ENCODE measurements at places on chromosomes 12 and 14.

DNA sequence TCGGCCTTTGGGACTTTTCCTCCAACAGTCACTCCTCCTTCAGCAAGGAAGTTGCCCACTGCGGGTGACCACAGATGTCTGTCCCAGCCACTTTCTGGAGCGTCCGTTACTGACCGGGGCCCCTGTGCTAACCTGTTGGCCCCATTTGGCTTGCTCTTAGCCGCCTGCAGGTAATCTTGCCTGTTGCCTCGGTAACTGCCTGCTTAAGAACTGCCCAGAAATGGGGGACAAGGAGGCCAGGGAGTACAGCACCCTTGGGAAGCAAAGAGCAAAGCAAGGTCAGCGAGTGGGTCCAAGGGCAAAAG lies 338.8 kb upstream of the SFSWAP start:
- no peaks in the 10 kb centered on the region for H3K4me1 ChIP-seq
- no peak overlapping the region for H3K27ac ChIP-seq
- DNase-seq, result no peak
- no peaks in the 10 kb centered on the region for H3K36me3 ChIP-seq
- no peak overlapping the region for H3K4me3 ChIP-seq

DNA sequence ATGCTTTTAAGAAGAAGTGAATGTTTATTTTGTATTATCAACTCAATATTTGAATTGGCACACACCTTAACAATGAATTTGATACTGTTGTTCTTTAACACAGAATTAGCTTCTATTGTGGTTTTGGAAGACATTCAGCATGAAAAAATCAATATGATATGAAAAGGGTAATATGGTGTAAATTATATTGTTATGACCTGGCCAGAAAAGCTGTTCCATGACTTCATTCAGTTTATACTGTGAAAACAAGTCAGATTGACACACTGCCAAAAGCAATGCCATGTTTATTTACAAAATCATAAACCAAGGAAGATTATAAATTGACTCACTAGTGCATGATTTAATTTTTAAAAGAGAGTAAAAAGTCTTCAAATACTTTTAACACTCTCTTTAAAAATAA lies 851.4 kb upstream of the SEL1L start:
- no peaks in the 10 kb centered on the region for H3K4me1 ChIP-seq
- H3K27ac ChIP-seq, result no peak overlapping the region
- no peak overlapping the region for H3K4me3 ChIP-seq
- no peaks in the 10 kb centered on the region for H3K36me3 ChIP-seq

DNA sequence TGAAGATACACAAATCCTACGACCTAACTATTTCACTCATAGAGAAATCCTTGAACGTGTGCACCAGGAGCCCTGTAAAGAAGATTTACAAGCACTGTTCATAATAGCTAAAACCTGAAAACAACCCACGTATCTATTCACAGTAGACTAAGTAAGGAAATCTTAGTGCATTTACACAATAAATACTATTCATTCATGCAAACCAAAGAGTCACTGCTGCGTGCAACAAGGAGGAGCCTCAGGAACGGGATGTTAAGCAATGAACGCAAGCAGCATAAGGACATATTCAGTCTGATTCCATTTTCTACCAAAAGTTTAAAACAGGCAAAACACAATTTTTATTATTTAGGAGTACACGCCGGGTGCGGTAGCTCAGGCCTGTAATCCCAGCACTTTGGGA lies 176.6 kb downstream of the TTC7B start:
- no peaks in the 10 kb centered on the region for H3K4me1 ChIP-seq
- no peak overlapping the region for H3K4me3 ChIP-seq
- peaks cover 2% of the 10 kb centered on the region for H3K36me3 ChIP-seq
- DNase-seq, result no peak

- H3K27me3 ChIP-seq, result no peaks in the 10 kb centered on the region
- H3K27ac ChIP-seq, result no peak overlapping the region
- H3K36me3 ChIP-seq, result no peaks in the 10 kb centered on the region
- DNase-seq, result no peak
- peaks cover 9% of the 10 kb centered on the region for H3K4me1 ChIP-seq
- H3K4me3 ChIP-seq, result no peak overlapping the region
Observed at GRCh38 chr14:95258754-95259593, 60.7 kb downstream of the CLMN start.

DNA sequence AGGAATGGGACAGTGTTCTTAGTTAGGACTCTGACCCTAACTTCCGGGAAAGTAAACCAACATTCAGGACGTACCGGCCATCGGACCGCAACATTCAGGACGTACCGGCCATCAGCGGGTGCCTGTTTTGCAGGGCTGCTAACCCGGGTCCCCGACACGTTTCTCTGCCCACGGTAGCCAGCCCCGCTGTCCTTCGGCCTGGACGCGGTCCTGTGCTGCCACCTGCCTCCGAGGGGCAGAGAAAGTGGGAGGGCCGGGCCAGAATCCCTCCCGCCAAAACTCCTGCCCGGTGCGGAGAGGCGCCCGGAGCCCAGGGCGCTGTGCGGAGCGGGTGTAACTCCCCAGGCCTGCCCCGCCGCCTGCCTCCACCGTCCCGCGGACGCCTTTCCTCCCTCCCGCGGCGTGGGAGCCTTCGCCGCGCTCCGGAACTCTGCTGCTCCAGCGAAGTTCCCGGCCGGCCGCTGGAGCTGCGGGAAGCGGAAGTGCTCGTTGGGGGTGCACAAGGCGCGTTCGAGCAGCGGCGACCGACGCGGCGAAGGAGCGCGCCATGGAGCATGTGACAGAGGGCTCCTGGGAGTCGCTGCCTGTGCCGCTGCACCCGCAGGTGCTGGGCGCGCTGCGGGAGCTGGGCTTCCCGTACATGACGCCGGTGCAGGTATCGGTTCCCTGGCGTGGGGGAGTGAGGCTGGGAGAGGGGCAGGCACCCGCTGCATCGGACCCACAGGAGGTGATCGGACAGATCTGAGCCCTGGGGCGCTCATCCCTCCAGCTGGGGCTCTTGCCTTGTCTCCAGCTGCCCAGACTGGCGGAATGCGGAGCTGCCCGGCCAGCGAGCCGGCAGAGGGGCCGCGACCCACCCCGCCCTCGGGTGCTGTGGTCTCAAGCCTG lies at the start of gene DDX55:
TSS of gene DDX55 (plus strand) at position 498 of the 888 bp plus-strand sequence. CDS start at position 548, 50 bp downstream.
- peak within 1 kb of the TSS; percentile 99 for H3K4me3 ChIP-seq
- peaks cover 14% of the 10 kb centered on the region for H3K4me1 ChIP-seq
- peaks cover 8% of the 10 kb centered on the region for H3K36me3 ChIP-seq
- DNase-seq, result peak; percentile 84

DNA sequence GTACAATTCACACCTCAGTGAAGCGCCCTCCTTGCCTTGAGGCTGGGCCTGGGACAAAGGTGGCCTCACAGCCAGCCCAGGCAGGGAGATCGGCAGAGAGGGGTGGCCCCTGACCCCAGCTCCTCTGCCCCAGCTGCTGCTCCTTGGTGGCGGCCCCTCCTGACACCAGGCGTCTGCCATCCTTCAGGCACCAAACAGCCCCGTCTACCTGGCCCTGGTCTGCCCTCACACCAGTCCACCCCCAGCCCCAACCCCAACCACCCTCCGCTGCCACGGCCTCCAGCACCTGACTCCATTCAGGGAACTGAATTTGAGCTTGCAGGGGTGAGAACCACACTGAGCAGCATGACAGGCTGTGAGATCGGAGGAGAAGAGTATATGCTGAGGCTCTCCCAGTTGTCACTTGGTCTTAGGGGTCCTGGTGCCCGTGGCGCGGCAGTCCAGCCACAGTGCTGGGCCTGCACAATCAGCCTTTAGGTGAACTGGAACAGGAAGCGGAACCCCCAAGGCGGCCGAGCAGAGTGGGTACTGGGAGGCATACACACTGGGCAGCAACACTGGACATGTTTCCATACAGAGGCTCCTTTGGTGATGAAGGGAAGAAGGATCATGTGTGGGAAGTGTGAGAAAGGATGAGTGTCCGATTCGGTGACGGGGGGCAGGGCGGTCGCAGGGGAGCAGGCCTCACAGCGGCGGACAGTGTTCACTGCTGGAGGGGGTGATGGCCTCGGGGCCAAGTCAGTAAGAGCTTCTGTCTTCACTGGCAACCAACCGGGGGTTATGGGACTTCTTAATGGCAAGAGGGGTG lies 18.7 kb downstream of the ZFYVE21 start:
- no peaks in the 10 kb centered on the region for H3K4me1 ChIP-seq
- no peak for DNase-seq
- H3K4me3 ChIP-seq, result no peak overlapping the region
- H3K27ac ChIP-seq, result no peak overlapping the region

- H3K4me1 ChIP-seq, result no peaks in the 10 kb centered on the region
- no peak overlapping the region for H3K4me3 ChIP-seq
- DNase-seq, result no peak
- H3K27ac ChIP-seq, result no peak overlapping the region
Observed at GRCh38 chr14:40889126-40889525, 717.5 kb upstream of the LRFN5 start.

GRCh38 chr14:56244138-56244789 lies 126.1 kb downstream of the PELI2 start:
- no peak for DNase-seq
- peaks cover 13% of the 10 kb centered on the region for H3K36me3 ChIP-seq
- H3K27me3 ChIP-seq, result no peaks in the 10 kb centered on the region
- no peak overlapping the region for H3K4me3 ChIP-seq
- peaks cover 13% of the 10 kb centered on the region for H3K4me1 ChIP-seq

GRCh38 chr12:51399891-51400290 lies 8.7 kb upstream of the GALNT6 start:
- H3K27me3 ChIP-seq, result no peaks in the 10 kb centered on the region
- H3K4me1 ChIP-seq, result peaks cover 13% of the 10 kb centered on the region
- no peak overlapping the region for H3K4me3 ChIP-seq
- H3K36me3 ChIP-seq, result no peaks in the 10 kb centered on the region

DNA sequence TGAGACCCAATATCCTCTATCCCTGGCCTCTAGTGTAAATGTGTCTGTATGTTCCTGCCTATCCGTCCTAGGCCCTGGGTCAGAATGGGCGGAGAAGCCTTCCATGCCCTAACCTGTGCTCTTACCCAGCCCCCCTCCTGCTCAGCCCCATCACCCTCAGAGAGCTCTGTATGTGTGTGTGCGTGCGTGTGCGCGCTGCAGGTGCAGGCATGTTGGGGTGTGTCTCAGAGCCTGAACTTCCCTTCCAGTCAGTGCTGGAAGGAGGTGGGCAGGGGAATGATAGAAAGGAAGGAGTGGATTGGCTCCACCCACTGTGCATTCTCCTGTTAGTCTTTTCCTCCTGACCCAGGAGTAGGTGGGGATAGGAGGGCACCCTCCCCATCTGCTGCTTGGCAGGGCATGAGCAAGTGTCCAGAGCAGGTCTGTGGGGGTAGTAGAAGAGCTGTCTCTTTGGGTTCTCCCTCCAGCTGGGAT lies 7.2 kb downstream of the NAB2 start:
- peaks cover 24% of the 10 kb centered on the region for H3K36me3 ChIP-seq
- no peak overlapping the region for H3K4me3 ChIP-seq
- peaks cover 40% of the 10 kb centered on the region for H3K4me1 ChIP-seq
- H3K27me3 ChIP-seq, result no peaks in the 10 kb centered on the region

GRCh38 chr12:69106482-69107118 lies 132.8 kb upstream of the CPSF6 start:
- H3K27me3 ChIP-seq, result peaks cover 5% of the 10 kb centered on the region
- peaks cover 7% of the 10 kb centered on the region for H3K4me1 ChIP-seq
- DNase-seq, result no peak
- no peak overlapping the region for H3K27ac ChIP-seq

GRCh38 chr12:52067081-52067374 lies 2.8 kb upstream of the ATG101 start:
- H3K27ac ChIP-seq, result peak overlapping the region; percentile 2
- no peaks in the 10 kb centered on the region for H3K36me3 ChIP-seq
- no peak for DNase-seq
- no peak overlapping the region for H3K4me3 ChIP-seq
- H3K27me3 ChIP-seq, result peaks cover 4% of the 10 kb centered on the region

DNA sequence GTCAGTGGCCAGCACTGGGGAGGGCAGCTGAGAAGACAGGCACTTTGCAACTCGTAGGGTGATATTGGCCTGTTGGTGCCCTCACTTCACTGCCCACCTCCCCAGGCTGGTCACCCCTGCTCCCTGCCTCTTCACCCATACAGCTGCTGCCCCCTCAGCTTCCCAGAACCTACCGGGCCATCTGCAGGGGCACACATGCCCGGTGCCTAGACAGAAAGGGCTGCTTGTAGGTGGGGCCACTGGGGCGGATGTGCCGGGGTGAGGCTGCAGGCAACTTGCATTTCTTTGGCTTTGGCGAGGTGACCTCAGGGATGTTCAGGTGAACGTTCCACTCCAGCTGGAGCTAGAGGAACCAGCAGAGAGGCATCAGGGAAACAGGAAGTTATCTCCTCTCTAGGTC lies 17.2 kb downstream of the FAM186B start:
- no peak for DNase-seq
- peaks cover 2% of the 10 kb centered on the region for H3K4me1 ChIP-seq
- peaks cover 22% of the 10 kb centered on the region for H3K36me3 ChIP-seq
- no peak overlapping the region for H3K4me3 ChIP-seq
- no peak overlapping the region for H3K27ac ChIP-seq
- no peaks in the 10 kb centered on the region for H3K27me3 ChIP-seq

- no peak overlapping the region for H3K4me3 ChIP-seq
- peaks cover 2% of the 10 kb centered on the region for H3K27me3 ChIP-seq
- peaks cover 7% of the 10 kb centered on the region for H3K4me1 ChIP-seq
- DNase-seq, result no peak
Observed at GRCh38 chr14:92546347-92547053, 32.9 kb downstream of the RIN3 start.

DNA sequence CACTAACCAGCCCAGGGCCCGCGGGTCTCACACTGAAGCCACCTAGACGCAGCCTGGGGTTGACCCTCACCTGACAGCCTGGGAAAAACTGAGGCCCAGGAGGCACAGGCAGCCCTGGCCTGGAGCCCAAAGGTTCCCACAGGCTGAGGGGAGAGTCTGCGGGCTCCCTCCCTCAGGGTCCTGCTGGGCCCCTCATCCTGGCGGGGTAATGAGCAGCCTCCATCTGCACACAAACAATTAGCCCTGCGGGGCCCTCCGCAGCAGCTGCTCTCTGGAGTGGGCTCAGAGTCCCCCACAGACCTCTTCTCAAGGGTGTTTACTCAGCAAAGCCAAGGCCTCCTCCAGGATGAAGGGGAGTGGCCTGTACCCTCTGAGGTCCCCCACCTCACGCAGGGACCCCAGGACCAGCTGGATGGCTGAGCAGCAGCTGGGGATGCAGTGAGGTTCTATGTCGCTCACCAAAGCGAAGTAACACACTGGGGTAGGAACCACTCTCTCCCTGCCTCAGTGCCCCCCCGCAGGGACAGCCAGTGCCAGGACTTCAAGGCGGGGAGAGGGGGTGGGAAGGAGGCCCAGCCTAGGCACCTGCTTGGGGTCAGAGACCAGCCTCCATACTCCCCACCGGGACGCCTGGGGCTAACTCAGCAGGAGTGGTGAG lies 7.3 kb downstream of the AKT1 start:
- H3K4me3 ChIP-seq, result no peak overlapping the region
- no peaks in the 10 kb centered on the region for H3K27me3 ChIP-seq
- H3K4me1 ChIP-seq, result peaks cover 12% of the 10 kb centered on the region
- H3K27ac ChIP-seq, result no peak overlapping the region

- no peaks in the 10 kb centered on the region for H3K36me3 ChIP-seq
- no peak for DNase-seq
- H3K27ac ChIP-seq, result no peak overlapping the region
- H3K4me1 ChIP-seq, result peaks cover 18% of the 10 kb centered on the region
Observed at GRCh38 chr14:93533437-93533836, 102.7 kb downstream of the UNC79 start.

DNA sequence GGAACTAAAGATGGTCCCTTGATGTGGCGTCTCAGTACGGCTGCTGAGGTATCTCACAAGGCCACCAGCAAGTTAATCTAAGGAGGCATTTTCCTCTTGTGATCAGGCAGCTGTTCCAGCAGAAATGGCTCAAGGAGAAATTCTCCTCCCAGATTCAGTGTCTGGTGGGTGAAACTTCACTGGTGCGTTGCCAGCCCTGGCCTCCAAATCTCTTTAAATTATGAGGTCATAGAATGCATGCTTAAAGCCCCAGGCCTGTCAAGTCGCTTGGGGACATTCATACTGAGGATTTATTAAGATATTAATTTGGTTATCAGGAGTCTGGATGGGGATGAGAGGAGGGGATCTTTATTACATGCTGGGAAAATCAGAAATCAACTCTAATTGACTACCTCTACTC lies 72.9 kb downstream of the PPP2R5C start:
- DNase-seq, result no peak
- H3K27ac ChIP-seq, result peak overlapping the region; percentile 35
- peaks cover 12% of the 10 kb centered on the region for H3K36me3 ChIP-seq
- peaks cover 28% of the 10 kb centered on the region for H3K4me1 ChIP-seq
